ENCODE measurements at places on chromosomes 16 and 17.

DNA sequence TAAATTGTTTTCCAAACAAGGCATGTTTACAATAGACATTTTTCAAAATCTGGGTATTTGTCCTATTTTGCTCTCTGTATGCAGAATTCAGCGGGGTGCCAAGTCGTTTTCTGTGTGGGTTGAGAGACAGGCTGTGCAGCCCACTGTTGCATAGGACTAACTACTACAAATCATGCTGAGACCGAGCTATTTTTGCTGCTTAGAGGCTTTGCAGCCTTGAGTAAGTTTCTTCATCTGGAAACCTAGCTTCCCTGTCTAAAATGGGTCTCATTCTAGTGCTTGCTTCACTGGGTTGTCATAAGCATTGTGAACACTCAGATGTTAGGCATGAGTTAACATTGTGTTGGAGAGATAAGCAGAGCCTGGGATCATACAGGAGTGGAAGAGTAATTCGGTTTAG is 1.3 kb downstream of the PRPSAP2 start:
- no peak for DNase-seq

- DNase-seq, result no peak
Observed at GRCh38 chr16:75865736-75866135, 139.4 kb upstream of the CPHXL start.

GRCh38 chr16:73891129-73891542 is 405.5 kb upstream of the PSMD7 start:
- no peak for DNase-seq

DNA sequence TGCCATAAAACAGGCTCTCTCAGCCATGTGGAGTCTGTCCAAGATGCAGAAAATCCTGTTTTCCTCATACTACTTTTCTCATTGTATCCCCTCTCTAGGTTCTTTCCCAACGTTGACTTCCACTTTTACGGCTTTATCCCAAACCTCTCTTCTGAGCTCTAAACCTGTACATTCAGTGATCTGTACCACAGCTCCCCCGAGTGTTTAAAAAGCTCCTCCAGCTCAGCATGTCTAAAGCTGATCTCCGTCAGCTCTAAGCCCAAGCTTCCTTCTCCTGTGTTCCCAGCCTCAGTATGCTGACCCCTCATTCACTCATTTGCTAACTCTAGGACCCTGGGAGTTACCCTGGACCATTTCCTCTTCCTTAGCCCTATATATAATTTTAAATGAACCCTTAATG is 144.6 kb downstream of the DNAH9 start:
- no peak for DNase-seq

- no peak for DNase-seq
Observed at GRCh38 chr16:83302853-83303252, 504.9 kb upstream of the HSBP1 start.

- DNase-seq, result no peak
Observed at GRCh38 chr16:24013864-24014645, 178.3 kb downstream of the PRKCB start.

DNA sequence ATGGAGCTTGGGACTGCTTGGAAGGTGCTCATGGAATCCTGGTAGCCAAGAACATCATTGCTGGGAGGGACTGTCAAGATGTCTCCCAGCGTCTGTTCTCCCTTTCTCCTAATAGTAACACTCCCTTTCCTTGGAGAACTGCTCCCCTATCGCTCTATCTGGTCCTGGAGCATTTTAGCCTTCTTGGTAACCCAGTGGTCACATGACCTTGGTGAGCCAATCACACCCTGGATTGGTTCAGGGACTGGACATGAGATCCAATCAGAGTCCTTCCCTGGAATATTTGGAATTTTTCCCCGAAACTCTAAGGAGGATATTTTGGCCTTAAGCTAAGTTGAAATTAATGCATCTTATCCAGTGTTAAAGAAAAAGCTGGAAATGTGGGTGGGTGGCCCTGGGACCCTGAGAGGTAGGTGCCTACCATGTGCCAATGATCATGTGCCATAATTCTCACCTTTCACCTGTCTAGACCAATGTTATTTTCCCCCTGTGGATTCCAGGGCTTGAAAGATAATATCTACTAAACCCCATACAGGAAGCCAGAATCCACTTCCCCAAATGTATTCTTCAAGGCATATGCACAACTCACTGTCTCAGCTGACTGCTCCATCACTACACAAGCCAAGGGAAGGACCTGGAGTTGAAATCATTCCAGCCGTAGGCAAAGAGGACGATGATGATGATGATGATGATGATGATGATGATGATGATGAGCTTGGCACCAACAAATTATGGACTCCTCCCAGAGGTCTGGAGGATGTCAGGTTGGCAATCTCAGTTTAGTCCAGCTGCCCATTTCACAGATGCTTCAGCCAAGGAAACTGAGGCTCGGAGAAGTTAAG is 193.2 kb downstream of the RAB11FIP4 start:
- DNase-seq, result no peak

GRCh38 chr17:72422505-72423285 is 301.9 kb downstream of the SOX9 start:
- DNase-seq, result peak; percentile 44

- no peak for DNase-seq
Observed at GRCh38 chr17:31225831-31226230, 71.2 kb downstream of the OMG start.

DNA sequence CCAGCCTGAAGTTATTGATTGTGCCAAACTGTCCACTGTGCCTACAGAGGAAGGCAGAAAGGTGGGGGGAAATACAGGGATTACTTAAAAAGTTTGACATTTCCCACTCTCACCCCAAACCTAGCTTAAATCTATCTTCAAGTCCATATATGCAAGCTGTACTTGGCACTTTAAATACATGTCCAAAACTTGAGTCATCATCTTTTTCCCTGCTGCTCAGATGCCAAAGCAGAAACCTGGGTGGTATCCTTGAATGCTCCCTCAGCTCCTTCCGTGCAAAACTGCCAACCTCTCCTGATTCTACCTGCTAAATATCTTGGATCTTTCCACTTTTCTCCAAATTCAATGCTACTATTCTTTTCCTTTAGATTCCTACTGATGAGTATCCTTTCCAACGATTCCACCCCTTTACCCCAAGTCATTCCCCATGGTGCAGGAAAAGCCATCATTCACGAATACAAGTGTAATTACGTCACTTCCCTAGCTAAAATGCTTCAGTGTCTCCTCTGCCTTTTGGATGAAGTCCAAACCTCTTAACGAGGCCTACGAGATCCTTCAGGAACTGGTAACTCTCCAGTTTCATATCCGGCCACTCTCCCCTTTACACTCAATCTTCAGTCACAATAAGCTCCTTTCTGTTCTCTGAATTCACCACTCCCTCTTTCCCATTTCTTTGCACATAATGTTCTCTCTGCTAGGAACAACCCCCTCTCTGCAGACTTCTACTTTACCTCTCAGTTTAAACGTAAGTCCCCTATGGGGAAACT is 9.3 kb downstream of the BECN1 start:
- DNase-seq, result peak; percentile 57

All from AG04449 (cell line).